ENCODE measurements at places on chromosomes 2 and 18. TPM values are rescaled to one million over a fixed set of nuclear protein-coding genes. Genes with fewer than 3 reads are reported as not detected.

DNA sequence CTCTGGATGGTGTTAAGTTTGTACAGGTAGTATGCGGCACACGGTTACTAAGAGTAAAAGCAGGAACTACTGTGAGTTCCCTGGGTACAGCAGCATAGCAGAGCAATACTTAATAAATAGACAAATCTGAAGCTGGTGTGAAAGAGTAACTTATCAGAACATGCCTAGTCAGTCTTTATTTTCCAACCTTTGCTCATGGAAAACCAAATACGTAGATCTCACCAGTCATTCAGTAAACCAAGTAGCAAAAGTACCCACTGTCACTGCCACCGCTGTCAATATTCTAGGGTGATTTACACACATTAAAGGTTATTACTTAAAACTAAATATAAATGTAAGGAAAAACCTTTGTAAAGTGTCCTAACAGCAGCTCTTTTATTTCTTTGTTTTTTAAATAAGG, 35.0 kb downstream of the SIGLEC15 start:
- H3K27ac ChIP-seq = no peak overlapping the region
- no peak for DNase-seq
- no peak overlapping the region for H3K4me3 ChIP-seq
- peaks cover 53% of the 10 kb centered on the region for H3K36me3 ChIP-seq

- peaks cover 14% of the 10 kb centered on the region for H3K4me1 ChIP-seq
- H3K27me3 ChIP-seq = peaks cover 23% of the 10 kb centered on the region
Measured at GRCh38 chr2:71224935-71225334, 2.0 kb downstream of the PAIP2B start.

DNA sequence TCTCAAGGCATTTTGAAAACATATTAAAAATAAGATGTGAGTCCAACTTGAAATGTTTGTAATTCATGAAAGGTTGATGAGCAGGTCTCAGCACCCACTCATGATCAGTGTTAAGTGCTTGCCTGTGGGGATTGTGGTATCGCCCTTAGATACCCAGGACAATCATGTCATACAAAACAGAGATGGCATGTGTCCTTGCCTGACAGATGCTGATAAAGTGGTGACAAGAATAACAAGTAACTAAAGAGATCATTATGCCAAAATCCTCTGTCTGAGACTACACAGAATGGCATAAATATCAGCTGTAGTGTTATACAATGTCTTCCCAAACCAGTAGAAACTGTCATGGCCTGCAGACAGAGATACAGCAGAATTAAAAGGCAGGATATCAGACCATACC, 930.3 kb downstream of the SUCLG1 start:
- peaks cover 7% of the 10 kb centered on the region for H3K36me3 ChIP-seq
- H3K27me3 ChIP-seq = no peaks in the 10 kb centered on the region

GRCh38 chr2:96663829-96664228, 21.3 kb downstream of the FER1L5 start:
- no peak overlapping the region for H3K27ac ChIP-seq
- H3K36me3 ChIP-seq = no peaks in the 10 kb centered on the region
- H3K4me1 ChIP-seq = peaks cover 4% of the 10 kb centered on the region

DNA sequence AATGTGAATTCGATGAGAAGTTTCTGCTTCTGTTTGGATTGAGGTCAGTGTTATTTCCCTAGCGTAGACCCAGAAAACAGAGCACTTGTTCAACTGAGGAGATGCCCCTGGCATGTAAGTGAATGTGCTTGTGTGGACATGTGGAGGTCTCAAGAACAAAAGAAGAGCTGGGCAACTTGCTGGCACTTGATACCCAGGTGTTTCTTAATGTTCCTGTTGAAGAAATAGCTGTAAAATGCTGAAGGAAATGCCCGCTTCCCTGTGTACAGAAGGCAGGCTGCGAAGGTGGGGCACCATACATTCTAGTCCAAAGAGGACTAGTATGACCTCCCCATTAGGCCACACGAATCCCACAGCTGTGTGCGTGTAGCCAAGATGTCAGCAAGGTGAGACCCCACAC, 9.8 kb upstream of the LBH start:
- H3K4me3 ChIP-seq = no peak overlapping the region
- no peaks in the 10 kb centered on the region for H3K36me3 ChIP-seq

DNA sequence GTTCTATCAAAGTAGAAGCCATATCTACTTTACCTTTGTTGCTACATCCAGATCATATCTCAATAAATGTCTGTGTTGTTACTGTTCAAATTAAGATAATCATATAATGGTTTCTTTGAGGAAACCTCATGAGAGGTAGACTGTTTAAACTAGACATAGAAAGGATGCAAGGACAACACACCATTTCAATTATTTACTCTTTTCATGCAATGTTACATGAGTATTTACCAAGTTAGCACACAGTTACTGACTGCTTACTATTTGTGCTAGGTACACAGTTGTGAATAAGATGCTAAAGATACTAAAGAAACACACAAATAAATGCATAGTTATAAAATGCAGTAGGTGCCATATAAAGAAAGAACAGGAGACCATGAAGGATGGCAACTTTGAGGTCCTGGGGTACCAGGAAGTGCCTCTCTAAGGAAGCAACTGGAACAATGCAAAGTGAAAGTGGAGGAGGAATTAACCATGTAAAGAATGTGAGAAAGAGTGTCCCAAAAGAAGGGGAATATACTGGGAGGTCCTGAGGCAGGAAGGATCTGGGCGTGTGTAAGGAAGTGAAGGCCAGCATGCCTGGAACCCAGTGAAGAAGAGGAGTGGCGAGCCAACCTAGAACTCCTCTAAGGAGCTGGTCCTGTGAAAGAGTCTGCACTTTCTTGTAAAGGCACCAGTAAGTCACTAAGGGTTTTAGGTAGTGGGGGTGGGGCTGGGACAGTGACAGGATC, 39.4 kb downstream of the RBMS1 start:
- H3K36me3 ChIP-seq = peaks cover 6% of the 10 kb centered on the region
- no peak overlapping the region for H3K4me3 ChIP-seq
- DNase-seq = no peak
- no peaks in the 10 kb centered on the region for H3K4me1 ChIP-seq
- H3K27ac ChIP-seq = no peak overlapping the region
- H3K27me3 ChIP-seq = no peaks in the 10 kb centered on the region

DNA sequence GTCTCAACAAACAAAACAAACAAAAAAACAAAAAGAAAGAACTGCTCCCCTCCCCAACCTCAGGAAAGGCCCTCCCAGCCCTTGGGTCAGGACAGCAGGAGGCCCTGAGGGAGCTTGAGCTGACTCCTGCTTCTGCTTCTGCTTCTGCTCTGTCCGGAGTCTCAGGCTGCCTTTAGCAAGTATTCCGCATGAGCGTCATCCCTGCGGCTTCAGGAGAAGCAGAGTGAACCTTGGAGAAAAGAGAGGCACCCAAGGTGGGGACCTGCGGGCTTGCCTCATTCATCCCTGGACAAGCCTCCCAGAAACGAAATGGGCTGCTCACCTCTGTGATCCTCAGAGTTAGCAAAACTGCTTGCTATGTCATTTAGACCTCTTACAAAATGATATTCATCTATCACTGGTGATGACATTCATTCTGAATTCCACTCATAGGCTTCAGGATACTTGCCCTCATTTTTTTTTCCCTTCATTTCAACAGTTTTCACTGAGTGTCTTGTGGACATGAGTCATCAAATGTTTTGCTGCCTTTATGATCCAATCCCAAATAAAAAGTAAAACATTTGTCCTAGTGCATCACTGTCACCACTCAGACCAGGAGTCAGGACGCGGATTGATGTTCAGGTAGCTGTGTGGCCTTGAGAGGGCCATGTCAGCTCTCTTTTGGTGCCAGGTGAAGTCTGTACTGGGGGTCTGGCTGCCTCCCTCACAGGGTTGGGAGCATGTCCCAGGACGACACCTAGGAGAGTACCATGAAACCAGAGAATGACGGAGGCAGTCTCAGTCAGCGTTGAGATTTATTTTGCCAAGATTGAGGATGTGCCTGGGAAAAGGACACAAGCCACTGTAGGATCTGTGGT, 51.7 kb downstream of the IMPA2 start:
- H3K4me1 ChIP-seq = no peaks in the 10 kb centered on the region
- no peak overlapping the region for H3K27ac ChIP-seq
- peaks cover 12% of the 10 kb centered on the region for H3K27me3 ChIP-seq
- DNase-seq = no peak
- no peaks in the 10 kb centered on the region for H3K36me3 ChIP-seq

- H3K27me3 ChIP-seq = no peaks in the 10 kb centered on the region
- no peak overlapping the region for H3K27ac ChIP-seq
- DNase-seq = no peak
- no peaks in the 10 kb centered on the region for H3K36me3 ChIP-seq
- no peaks in the 10 kb centered on the region for H3K4me1 ChIP-seq
Measured at GRCh38 chr2:138239902-138240491, 261.6 kb upstream of the SPOPL start.

DNA sequence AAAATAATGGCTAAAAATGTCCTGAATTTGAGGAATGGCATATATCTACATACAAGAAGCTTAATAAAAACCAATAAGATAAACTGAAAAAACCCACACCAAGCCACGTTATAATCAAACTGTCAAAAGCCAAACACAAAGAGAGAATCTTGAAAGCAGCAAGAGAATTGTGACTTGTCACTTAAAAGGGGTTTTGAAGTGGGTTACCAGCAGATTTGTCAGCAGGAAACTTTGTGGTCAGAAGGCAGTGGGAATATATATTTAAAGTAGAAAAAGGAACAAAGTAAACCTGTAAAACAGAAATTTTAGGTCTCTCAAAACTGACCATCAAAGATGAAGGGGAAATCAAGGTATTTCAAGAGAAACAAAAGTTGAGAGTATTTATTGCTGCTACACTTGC, 171.9 kb upstream of the CNTNAP5 start:
- peaks cover 19% of the 10 kb centered on the region for H3K4me1 ChIP-seq
- H3K36me3 ChIP-seq = peaks cover 13% of the 10 kb centered on the region
- no peak overlapping the region for H3K27ac ChIP-seq
- no peak overlapping the region for H3K4me3 ChIP-seq

GRCh38 chr2:1603521-1603920, 140.8 kb downstream of the PXDN start:
- peaks cover 24% of the 10 kb centered on the region for H3K4me1 ChIP-seq
- peaks cover 16% of the 10 kb centered on the region for H3K27me3 ChIP-seq
- H3K27ac ChIP-seq = no peak overlapping the region
- no peak for DNase-seq

GRCh38 chr2:238839428-238839827, 8.5 kb upstream of the TWIST2 start:
- no peak overlapping the region for H3K27ac ChIP-seq
- no peak for DNase-seq
- no peak overlapping the region for H3K4me3 ChIP-seq
- H3K4me1 ChIP-seq = no peaks in the 10 kb centered on the region
- no peaks in the 10 kb centered on the region for H3K36me3 ChIP-seq

GRCh38 chr2:156156580-156156979, 175.9 kb downstream of the NR4A2 start:
- no peaks in the 10 kb centered on the region for H3K27me3 ChIP-seq
- H3K4me3 ChIP-seq = no peak overlapping the region
- peak overlapping the region; percentile 14 for H3K27ac ChIP-seq
- DNase-seq = no peak
- peaks cover 40% of the 10 kb centered on the region for H3K4me1 ChIP-seq
- no peaks in the 10 kb centered on the region for H3K36me3 ChIP-seq

C2orf72 gene
- 3.3 TPM for total RNA-seq

NEURL3 gene
- not detected for total RNA-seq

PARD6G gene
- total RNA-seq = 28.3 TPM

DNER gene
- 4.0 TPM for total RNA-seq

SAG gene
- not detected for total RNA-seq

SOWAHC gene
- 10.4 TPM for total RNA-seq

RAMP1 gene
- total RNA-seq = 0.91 TPM

LINC00305 gene
- total RNA-seq = not detected

ARID5A gene
- 12.0 TPM for total RNA-seq

MC2R gene
- not detected for total RNA-seq

MEP1B gene
- total RNA-seq = not detected

TAF1B gene
- total RNA-seq = 36.8 TPM
